CD8-positive, alpha-beta T cell (primary cell): ENCODE measurements at places on chromosomes 5 and 9.

- DNase-seq = no peak
These were observed 191.3 kb downstream of the RGS3 start for GRCh38 chr9:113654605-113655428.

GRCh38 chr9:22829236-22829635 lies 382.6 kb downstream of the DMRTA1 start:
- DNase-seq = no peak

DNA sequence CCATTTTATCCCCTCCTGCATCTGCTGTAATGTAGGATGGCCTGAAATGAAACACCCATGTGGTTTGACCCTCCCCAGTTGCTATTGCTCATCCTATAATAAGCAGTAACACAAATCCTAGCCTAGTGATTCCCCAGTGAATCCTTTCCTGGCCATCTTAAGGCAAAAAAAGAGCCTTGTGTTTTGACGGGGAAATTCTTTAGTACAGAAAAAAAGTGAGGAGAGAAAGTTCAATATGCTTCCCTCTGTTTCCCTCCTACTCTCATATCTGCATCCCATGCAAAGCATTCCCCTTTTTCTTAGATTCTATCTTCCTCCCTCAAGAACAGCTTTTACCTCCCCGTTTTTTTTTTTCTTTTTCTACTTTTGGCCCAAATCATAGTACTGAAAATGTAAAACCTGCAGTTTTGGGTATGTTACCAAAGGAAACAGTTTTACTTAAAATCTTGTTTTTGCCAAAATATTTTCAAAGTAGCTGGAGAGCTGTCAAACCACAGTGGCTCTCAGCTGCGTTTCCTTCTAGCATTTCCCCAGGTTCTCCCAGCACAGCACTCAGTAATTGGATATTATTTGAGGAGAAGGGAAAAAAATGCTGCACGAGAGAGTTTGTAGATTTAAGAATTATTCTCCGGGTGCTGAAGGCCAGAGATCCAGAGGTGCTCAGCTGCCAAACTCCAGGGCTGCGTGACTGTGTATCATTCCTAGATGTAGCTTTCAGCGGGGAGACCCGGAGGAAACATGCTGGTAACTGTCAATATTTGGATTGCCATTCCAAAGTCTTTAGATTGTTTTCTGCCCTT lies 321.4 kb downstream of the NPR3 start:
- DNase-seq = no peak

- DNase-seq = no peak
These were observed 5.6 kb upstream of the PURA start for GRCh38 chr5:140108093-140109017.

DNA sequence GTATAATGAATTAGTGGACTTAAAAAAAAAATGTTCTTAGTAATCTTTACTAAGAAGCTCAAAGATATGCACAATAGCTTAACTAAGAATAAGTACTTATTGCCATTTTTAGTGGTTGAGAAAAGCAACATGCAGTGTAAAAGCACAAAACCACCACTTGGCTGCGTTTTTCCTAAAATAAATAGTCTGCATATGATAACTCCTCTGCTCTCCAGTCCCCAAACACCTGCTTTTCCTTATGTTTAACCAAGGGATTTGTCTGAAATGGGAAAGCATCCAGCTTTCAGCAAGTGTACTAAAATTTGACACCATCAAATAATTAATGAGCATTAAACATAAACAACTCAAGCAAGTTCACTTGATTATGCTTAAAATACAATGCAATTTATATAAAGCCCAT lies 41.4 kb downstream of the PSIP1 start:
- no peak for DNase-seq

GRCh38 chr5:39947657-39948056 lies 522.9 kb upstream of the DAB2 start:
- no peak for DNase-seq

DNA sequence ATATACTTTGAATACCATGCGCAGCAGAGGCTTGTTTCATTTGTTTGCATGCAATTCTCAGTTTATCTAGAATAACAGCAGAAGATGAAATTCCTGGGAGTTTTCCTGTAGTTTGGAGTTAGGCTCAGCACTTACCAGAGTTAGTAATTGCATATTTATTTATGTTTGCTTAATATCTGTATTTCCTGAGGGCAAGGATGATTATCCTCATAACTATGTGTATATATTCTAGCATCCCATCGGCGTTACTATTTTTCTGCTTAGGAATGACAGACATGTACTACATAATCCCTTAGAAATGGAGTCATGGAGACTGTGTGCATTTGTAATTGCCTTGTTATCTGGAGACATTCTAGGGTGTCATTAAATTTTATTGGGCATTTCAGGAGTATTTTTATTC lies 1184.8 kb downstream of the DTWD2 start:
- DNase-seq = no peak

- DNase-seq = no peak
These were observed 68.3 kb downstream of the KCNIP1 start for GRCh38 chr5:170571875-170572852.

- peak; percentile 6 for DNase-seq
These were observed 21.1 kb upstream of the NOTCH1 start for GRCh38 chr9:136566901-136567300.

DNA sequence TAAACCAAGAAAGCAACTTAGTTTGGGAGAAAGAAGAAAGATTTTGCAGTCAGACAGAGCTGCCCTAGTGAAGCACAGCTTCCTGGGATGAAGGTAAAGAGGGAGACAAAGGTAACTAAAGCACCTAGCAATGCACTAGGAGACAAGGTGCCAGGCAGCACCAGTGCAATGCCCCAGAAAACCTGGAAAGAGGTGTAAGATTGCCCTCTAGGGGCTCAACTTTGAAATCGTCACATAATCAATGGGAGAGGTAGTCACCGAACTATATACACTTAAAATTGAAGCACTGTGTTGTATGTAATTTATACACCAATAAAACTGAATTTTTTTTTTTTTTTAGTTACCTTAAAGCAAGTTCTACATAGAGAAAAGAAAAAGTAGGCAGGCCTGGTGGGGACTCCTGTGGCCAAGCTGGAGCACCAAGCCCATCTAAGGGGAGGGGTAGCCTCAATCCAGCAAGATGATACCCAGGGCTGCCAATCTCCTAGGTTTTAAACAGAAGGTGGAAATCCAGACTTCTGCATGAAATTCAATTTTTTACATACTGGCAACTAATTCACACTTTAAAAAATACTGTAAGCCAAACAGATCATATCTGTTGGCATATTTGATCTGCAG lies 48.2 kb downstream of the CDK5RAP2 start:
- no peak for DNase-seq

DNA sequence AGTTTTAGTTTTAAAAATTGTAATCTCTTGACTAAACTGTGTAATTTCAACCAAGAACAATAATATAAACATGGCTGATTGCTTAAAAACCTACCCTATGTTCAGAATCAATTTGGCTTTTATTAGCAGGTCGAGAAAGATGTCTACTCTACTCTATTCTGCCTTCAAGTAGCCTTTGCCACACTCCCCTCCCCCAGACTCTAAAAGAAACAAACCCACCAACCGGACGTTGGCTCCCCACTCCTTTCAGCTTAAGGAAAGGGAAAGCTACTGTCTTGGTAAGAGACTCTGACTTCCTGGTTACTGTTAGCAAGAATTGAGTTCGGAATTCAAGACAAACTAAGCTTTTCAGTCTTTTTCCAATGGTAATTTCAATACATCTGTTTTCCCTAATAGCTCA lies 46.7 kb downstream of the TNFAIP8 start:
- no peak for DNase-seq

DNA sequence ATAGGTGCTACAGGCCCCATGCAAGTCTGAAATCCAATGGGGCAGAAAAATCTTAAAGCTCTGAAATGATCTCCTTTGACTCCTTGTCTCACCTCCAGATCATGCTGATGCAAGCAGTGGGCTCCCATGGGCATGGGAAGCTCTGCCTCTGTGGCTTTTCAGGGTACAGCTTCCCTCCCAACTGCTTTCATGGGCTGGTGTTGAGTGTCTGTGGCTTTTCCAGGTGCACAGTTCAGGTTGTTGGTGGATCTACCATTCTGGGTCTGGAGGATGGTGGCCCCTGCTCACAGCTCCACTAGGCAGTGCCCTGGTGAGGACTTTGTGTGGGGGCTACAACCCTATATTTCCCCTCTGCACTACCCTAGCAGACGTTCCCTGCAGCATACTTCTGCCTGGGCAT lies 103.5 kb downstream of the STARD4 start:
- DNase-seq = no peak

GRCh38 chr9:116589392-116590354 lies 97.4 kb upstream of the TRIM32 start:
- no peak for DNase-seq

DNA sequence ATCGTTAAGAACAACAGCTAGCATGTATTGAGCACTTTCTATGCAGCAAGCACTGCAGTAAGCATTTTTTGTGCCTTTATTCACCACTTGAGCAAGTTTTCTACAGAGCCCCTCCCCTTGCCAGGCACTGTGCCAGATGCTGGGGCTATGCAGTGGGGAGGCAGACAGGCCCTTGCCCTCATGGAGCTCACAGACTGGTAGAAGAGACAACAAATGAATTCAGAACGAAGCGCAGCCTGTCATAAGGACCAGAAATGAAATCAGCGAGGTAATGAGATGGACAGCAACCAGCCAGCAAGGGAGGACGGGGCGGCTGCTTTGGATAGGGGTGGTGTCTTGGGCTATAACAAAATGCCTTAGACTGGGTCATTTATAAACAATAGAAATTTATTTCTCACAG lies 68.8 kb downstream of the C9orf50 start:
- no peak for DNase-seq

- no peak for DNase-seq
These were observed 13.3 kb upstream of the UBE2QL1 start for GRCh38 chr5:6435356-6435755.

DNA sequence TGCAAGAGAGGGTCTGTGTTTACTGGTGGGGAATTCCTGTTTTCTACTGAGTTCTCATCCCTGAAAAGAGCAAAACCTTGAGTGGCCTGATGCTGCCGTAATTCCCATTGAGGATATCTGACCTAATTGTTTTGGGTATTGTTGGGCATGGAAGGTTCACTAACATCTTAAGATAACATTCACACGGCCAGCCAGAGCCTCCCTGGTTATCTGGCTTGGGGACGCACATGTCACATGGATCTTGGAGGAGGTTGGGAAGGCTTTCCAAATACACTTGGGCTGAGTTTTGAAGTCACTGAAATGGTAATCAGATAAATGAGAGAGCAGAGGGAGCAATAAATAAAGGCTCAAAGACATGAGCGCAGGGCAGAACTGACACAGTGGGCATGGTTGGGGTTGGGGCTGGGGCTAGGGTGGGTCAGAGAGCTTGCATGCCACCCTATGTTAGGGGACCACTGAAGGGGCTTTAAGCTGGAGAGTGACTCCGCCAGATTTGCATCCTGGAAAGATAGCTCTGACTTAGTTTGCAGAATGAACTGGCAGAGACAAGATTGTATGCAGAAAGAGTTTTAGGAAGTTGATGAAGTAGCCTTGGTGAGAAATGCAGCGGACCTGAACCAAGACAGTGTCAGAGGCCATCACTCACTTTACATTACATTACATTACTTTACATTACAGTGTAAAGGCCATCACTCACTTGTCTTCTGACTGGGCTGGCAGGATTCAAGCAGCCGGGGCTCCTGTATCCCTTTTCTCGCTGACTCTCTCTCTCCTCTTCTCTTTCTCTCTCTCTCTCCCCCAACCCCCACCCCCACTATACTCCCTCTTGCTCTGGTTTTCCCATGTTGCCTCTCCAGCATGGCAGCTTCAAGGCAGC lies 24.2 kb downstream of the SLC1A1 start:
- no peak for DNase-seq

DNA sequence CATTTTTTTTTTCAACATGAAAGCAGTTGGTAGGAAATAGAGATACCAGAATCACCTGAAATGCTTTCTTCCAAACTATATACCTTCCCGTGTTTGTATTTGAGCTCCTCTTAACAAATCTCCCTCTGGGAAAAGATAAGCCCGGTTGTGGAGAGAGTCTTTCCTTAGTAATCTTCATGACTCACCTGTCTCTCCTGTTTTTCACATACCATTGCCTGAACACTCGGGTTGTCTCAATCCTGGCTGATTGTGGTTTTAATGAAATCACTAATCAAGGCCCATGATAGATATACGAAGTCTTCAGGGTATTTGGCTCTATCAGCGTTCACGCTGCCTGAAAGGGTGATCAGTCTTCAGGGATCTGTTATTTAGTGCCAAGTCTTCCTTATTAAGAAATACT lies 136.7 kb downstream of the MAN2A1 start:
- no peak for DNase-seq

DNA sequence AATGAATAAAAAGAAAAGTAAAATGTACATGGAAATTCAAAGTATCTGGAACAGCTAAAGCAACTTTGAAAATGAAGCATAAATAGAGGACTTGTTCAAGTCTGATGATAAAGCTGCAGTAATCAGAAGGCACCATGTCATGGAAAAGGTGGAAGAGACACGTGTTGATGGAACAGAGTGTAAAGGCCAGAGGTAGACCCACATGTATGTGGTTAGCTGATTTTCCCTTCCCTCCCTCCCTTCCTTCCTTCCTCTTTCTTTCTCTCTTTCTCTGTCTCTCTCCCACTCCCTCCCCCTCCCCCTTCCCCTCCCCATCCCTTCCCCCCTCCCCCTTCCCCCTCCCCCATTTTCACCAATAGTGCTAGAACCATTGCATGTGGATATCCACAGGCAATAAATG lies 58.7 kb upstream of the FCN1 start:
- DNase-seq = no peak

- DNase-seq = peak; percentile 14
These were observed 311.4 kb downstream of the TLE4 start for GRCh38 chr9:79883073-79883645.

DNA sequence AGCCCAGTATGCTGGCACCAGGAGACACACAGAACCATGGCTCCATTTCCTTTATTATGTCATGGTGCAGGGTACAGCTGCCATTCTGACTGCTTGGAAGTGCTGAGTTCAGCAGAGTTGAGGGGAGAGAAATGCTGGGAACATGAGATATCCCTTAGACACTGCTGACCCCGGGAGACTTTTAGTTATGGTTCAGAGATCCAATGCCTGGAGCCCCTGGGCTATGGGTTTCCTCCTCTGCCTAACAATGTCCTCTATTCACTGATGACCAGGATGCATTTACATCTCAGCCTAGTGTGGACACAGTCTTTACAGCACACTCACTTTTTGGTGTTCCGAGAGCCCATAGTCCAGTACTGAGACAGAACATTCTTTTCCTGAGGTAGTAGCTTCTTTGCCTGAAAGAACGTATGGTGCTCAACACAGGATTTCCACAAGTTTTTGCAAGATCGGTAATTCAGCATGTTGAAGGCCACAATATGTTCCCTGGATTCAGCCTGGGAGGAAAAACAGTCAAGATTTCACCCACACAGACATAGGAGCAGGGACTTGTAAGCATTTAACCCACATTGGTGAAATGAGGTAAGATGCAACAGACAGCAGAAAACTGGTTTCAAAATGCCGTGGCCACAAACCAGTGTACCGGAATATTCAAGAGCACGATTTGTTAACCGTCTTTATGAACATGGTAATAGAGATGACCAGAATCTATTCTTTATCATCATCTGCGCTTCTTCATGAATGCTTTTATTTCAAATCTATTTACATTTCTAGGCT lies 71.3 kb downstream of the PTPN3 start:
- no peak for DNase-seq

DNA sequence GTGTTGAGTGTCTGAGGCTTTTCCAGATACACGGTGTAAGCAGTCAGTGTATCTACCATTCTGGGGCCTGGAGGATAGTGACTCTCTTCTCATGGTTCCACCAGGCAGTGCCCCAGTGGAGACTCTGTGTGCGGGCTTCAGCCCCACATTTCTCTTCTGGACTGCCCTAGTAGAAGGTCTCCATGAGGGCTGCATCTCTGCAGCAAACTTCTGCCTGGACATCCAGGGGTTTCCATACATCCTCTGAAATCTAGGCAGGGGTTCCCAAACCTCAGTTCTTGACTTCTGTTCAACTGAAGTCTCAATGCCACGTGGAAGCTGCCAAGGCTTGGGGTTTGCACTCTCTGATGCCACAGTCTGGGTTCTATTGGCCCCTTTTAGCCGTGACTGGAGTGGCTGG lies 256.6 kb upstream of the ITGA1 start:
- DNase-seq = no peak
